ENCODE measurements at places on chromosomes 1 and 21.

DNA sequence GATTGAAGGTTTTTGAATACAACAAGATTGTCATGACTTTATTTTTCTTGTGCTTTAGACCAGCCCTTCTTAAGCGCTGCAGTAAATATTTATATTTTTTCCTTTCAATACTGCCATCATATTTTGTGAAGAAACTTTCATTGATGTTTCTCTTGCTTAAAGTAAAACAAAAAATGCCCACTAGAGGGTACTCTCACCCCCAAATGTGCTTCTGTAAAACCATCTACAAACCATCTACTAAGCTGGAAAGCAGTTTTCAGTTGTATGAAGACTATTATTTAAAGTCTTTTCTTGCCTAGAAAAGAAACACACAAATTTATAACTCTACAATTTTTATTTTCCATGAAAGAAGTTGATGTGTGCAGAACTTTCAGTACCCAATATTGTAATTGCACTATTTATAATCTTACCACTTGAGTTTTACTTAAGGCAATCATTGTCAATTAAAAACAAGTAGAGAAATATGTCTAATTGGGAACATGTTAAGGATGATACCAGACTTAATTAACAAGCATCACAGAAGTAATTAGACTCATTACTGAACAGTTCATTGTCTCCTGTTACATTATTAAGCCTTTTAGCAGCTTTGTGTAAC, 10.7 kb downstream of the LEPR start:
- DNase-seq = no peak

- no peak for DNase-seq
These were observed 1530.1 kb upstream of the TPTE start for GRCh38 chr21:8991088-8991907.

GRCh38 chr1:179743679-179744400, 749 bp downstream of the FAM163A start:
- no peak for DNase-seq

DNA sequence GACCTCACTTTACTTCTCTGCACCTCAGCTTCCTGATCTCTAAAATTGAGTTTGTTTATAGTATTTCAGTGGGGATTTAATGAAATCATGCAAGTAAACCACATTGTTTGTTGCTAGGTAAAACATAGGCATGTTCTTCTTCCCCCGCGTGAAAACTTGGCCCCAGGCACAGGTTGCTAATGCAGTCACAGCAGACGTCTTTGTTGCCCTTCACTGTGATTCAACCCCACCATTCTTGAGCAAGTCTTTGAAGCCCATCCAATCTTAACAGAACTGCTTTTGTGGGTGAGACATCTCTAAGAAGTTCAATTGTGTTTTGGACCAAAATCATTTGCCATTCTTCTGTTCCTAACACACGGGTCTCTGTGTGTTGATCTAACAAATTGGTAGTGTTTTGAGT, 185.5 kb downstream of the ZNF281 start:
- no peak for DNase-seq

Measured in SW 1271 (cell line).